ENCODE measurements at places on chromosomes 6 and 20. TPM values are rescaled to one million over a fixed set of nuclear protein-coding genes. Genes with fewer than 3 reads are reported as not detected.

Gene HUS1B
- 13.5 TPM for total RNA-seq

Gene NKAIN4
- total RNA-seq: 6.0 TPM

Gene GPX5
- 8.1 TPM for total RNA-seq

Gene C20orf144
- total RNA-seq: 40.0 TPM

Gene ZC3H12D
- total RNA-seq: 2.1 TPM

Gene SLC22A2
- total RNA-seq: 0.99 TPM

Gene HRH3
- total RNA-seq: 1.1 TPM

Gene TGM3
- total RNA-seq: 2.6 TPM

Gene BPIFA1
- not detected for total RNA-seq

Gene FOXQ1
- 1.7 TPM for total RNA-seq

Gene GSTA2
- 89.9 TPM for total RNA-seq

Gene PTGIS
- 13.0 TPM for total RNA-seq

Gene SEL1L2
- total RNA-seq: 10.0 TPM

Gene SLC17A2
- total RNA-seq: 0.50 TPM

Gene PAX1
- total RNA-seq: not detected

Gene TRIM15
- total RNA-seq: not detected

Gene PROCR
- total RNA-seq: 7.2 TPM

Gene SOX18
- 6.1 TPM for total RNA-seq

Gene CCM2L
- total RNA-seq: 3.0 TPM

Gene PRND
- 729 TPM for total RNA-seq

Gene MCHR2
- 0.31 TPM for total RNA-seq

Gene PKIB
- total RNA-seq: 3.3 TPM

Gene SAPCD1
- 10.4 TPM for total RNA-seq

Gene MRPS10
- total RNA-seq: 35.8 TPM

Gene TP53TG5
- total RNA-seq: 6.4 TPM

Gene BFSP1
- total RNA-seq: 11.3 TPM

Gene SLA2
- total RNA-seq: 0.87 TPM

Gene DDX43
- total RNA-seq: 26.0 TPM

Gene AGPAT4
- total RNA-seq: 7.2 TPM

Gene RAMACL
- total RNA-seq: 1.7 TPM

Gene GRM1
- 2.0 TPM for total RNA-seq

Gene PGBD1
- 6.1 TPM for total RNA-seq

Gene CLPSL1
- total RNA-seq: not detected

Gene SNAI1
- 7.6 TPM for total RNA-seq

Gene HCK
- total RNA-seq: 1.3 TPM

Gene KIF25
- total RNA-seq: 5.0 TPM

Gene SOX4
- total RNA-seq: 43.9 TPM

Gene CLPSL2
- total RNA-seq: not detected

Gene GNAS-AS1
- 4.4 TPM for total RNA-seq

Measured in testis (tissue), 5 donors.